NCI-H1436 treated with DMSO at 0.1 percent for 48 hours (cell line): ENCODE measurements at places on chromosomes 3 and 15.

GRCh38 chr15:82871832-82872484, 62.5 kb downstream of the WHAMM start:
- no peak for DNase-seq

DNA sequence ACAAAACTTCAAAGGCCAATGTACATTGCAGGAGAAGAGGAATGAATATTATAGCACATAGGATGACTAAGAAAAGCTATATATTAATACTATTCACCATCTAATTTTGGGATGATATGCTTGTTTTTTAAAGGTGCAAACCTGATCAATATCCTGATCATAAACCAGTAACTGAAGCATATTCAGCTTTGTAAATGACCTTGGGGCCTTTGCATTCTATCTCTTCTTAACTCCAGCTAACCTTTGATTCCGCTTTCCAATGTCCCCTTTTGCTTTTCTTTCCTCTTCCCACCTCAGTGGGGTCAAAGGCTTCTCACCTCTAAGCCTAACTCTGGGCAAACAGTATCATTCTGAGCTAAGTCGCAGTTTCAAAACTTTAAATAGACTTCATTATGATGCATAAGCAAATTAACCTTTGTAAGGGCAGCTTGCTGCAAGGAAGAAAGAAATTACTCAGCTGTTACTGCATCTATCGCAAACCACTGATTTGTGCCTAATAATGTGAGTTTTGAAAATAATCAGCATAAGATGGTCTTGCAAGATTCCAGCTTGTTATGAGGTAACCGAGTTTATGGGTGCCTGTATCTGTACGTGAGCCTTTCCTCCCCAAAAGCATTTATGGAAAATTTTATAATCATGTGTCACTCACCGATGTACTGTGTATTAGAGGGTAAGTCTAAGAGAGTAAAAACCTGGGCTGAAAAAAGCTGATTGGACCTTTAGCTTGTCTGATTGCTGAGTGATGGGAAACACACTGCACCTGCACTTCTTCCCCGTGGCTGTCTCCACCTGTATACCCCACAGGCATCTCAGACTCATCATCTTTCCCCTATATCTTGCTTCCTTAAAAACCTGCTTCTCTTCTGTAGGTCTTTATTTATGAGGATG, 116.8 kb downstream of the TPRG1 start:
- DNase-seq = no peak

GRCh38 chr15:46710401-46710960, 1006.8 kb upstream of the SEMA6D start:
- no peak for DNase-seq

GRCh38 chr3:37445163-37445562, 270.8 kb upstream of the LRRFIP2 start:
- DNase-seq = no peak

GRCh38 chr3:50205413-50206276, 574 bp downstream of the SLC38A3 start:
- no peak for DNase-seq
